Occipital lobe (tissue), 3 donors: ENCODE measurements at places on chromosomes 7 and 10. TPM values are rescaled to one million over a fixed set of nuclear protein-coding genes. Genes with fewer than 3 reads are reported as not detected.

CHST3 gene
- total RNA-seq, result 7.2 TPM

TFPI2 gene
- 0.31 TPM for total RNA-seq

GRCh38 chr10:32988604-32989003 lies 30.6 kb upstream of the ITGB1 start:
- no peak for DNase-seq

MARCHF5 gene
- total RNA-seq, result 24.8 TPM

DNA sequence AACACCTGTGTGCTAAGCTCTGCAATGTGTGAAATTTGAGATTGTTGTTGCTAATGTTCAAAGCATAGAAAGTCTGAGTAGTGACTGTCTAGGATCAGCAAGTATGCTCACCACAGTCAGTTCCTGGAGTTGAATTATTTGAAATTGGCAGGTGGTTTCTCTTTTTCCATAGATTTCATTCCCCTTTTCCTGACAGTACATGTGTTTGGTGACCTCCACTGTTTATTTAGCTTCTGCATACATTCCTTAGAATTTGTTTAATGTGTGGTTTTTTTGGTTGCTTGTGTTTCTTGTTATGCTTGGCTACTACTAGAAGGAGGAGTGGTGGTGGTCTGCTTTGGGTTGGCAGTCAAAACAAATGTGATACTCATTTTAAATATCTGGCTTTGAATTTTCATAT lies 52.3 kb downstream of the FOXP2 start:
- DNase-seq, result no peak

ARHGAP22 gene
- 2.2 TPM for total RNA-seq

DNA sequence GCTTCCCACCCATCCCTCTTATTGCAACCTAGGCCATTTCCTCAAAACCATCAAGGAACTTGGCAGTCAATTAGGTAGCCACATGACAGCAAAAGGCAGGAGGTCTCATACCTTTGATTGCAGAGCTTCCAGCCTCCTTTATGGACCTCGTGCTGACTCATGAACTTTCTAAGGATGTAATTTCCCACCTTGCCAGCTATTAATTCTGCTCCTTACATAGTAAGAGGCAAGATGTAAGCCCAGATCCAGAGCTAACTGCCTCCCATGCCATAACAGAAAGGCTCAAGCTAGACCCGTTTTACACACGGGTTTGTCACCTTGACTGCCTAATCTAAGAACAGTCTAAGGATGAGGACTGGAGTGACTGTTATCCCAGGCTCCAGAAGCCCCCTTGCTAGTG lies 565.7 kb downstream of the KCNMA1 start:
- no peak for DNase-seq

GRCh38 chr10:89526358-89526757 lies 9.0 kb downstream of the SLC16A12 start:
- no peak for DNase-seq

GRCh38 chr7:132899-133298 lies 59.5 kb upstream of the FAM20C start:
- no peak for DNase-seq

- DNase-seq, result no peak
Observed at GRCh38 chr10:58164517-58164916, 103.2 kb downstream of the IPMK start.

C10orf62 gene
- not detected for total RNA-seq

- no peak for DNase-seq
Observed at GRCh38 chr10:99331207-99331803, 2.1 kb downstream of the CNNM1 start.

DNA sequence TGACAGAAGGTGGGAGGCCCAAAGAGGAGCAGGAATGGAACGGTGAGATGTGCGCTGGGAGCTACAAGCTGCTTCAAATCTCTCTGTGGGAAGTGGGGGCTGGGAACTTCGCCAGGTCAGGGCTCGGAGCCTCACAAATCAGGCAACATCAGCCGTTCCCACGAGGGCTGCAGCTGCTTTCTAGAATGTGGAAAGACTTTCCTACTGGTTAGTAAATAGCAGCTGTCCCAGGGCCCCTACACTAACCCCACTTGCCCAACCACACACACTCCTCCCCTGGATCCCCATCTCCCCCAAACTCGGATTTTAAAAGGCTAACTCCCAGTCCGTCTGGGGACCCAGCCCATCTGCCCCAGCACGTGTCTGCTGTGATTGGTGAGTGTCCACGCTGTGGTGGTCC lies 40.6 kb upstream of the PITRM1 start:
- DNase-seq, result no peak

- no peak for DNase-seq
Observed at GRCh38 chr7:122884186-122884585, 2.1 kb downstream of the CADPS2 start.

GNAT3 gene
- not detected for total RNA-seq

PON2 gene
- total RNA-seq, result 50.5 TPM

- DNase-seq, result peak; percentile 59
Observed at GRCh38 chr10:69413221-69413865, 3.4 kb downstream of the TACR2 start.

FKBP9 gene
- 29.0 TPM for total RNA-seq

ITPRID1 gene
- total RNA-seq, result 8.6 TPM

GRCh38 chr10:46030091-46030937 lies at the start of gene NCOA4:
TSS of gene NCOA4 (minus strand) at chr10:46030623. CDS start at chr10:46016680, 13,943 bp downstream.
- DNase-seq, result peak; percentile 94

OR2A42 gene
- total RNA-seq, result not detected

KLF14 gene
- not detected for total RNA-seq
